ENCODE measurements at places on chromosomes 4 and X. TPM values are rescaled to one million over a fixed set of nuclear protein-coding genes. Genes with fewer than 3 reads are reported as not detected.
A peak's percentile ranks its signal among the peaks of the same experiment; 100 is the strongest.

The CYBB gene
- not detected for total RNA-seq

DNA sequence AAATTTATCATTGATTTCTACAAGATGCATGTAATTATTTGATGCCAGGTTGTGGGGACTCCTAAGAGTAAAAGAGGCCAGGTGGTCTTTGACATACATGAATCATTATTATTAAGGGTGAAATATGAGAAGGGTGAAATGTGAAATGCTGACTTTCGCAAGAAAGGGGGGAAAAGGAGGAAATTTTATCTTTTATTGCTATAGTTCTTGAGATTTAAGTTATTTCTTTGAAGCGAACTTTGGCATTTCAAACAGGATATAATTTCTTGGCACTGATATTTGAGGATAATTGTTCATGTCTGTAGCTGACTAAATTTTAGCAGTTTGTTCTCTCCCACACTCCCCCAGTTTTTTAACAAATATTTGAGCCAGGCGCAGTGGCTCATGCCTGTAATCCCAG is 80.1 kb downstream of the TMEM131L start:
- DNase-seq, result no peak

GRCh38 chrX:97763391-97763790 is 879.7 kb downstream of the RPA4 start:
- DNase-seq, result no peak

The CFAP47 gene
- total RNA-seq, result 0.15 TPM

The ZNF630 gene
- 1.6 TPM for total RNA-seq

The LIMCH1 gene
- total RNA-seq, result 295 TPM

DNA sequence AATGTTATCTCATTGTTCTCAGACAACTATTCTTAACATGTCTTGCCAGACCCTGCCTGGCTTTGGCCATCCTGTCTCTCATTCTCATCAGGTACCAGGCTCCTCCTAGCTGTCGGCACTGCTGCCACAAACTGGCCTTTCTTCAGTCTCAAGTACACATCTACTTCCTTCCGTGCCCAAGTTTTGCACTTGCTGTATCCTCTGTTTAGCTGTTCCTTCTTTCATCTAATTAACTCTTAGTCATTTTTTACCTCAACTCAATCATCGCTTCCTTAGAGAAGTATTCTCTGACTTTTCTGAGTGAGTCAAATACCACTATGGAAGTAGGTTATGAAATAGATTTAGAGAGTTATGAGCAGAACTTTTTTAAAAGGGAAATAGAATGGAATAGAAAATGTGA is 19.7 kb downstream of the CXCL3 start:
- DNase-seq, result no peak

GRCh38 chrX:136629084-136629750 is 18.7 kb upstream of the CD40LG start:
- no peak for DNase-seq

- peak; percentile 48 for DNase-seq
These were observed 36.3 kb downstream of the SNCA start for GRCh38 chr4:89800527-89801103.

- no peak for DNase-seq
These were observed 8.0 kb downstream of the IGFBP7 start for GRCh38 chr4:57102050-57102624.

DNA sequence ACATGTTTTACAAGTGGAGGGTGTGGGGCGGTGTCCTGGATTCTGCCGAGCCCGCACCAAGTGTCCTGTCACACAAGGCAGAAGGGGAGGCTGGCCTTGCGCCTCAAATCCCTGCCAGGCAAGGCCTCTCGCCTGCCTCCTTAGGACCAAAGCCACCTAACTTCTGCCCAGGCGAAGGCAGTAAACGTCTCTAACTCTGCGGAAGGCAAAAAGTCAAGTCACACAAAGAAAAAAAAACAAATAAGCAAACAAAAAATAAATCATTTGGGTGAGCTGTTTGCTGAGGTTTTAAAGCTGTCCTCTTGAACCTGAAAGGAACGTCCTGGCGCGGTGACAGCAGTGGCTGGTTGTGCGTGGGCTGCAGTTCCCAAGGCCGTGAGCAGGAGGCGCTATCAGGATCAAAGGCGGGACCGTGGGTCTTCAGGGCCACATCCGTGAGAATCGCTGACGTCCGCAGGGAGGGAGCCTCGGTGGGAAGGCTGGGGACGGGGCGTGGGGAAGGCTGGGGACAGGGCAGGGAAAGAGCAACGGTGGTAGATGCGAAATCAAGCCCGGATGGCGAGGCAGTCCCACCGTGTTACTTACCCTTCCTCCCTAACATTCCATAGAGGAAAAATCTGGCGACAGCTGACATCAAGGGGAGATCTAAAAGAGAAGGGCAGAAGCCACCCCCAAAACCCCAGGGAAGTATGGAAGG is 99.1 kb downstream of the TRAPPC11 start:
- DNase-seq, result no peak

GRCh38 chr4:13160920-13161319 is 323.2 kb downstream of the RAB28 start:
- no peak for DNase-seq

The DMD gene
- 3.9 TPM for total RNA-seq

The AADAT gene
- total RNA-seq, result 14.5 TPM

- no peak for DNase-seq
These were observed 43.0 kb downstream of the ADD1 start for GRCh38 chr4:2886622-2887021.

DNA sequence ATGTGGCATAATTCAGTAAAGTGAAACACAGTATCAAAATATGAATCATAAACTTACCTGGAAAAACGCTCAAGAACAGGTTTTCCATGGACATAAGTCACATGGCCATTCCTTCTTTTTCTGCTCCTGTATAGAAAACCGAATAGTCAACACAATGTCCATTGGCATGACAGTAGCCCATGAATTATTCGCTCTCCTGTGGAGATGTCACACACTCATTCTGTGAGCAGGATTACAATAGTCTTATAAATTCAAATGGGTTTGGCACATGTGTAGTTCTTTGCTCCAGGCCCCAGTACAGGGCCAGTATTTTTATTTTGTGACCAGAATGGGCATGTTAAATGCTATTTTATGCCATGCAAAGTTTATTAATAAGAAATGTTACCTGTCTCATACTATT is 15.1 kb upstream of the CXCL13 start:
- DNase-seq, result no peak

DNA sequence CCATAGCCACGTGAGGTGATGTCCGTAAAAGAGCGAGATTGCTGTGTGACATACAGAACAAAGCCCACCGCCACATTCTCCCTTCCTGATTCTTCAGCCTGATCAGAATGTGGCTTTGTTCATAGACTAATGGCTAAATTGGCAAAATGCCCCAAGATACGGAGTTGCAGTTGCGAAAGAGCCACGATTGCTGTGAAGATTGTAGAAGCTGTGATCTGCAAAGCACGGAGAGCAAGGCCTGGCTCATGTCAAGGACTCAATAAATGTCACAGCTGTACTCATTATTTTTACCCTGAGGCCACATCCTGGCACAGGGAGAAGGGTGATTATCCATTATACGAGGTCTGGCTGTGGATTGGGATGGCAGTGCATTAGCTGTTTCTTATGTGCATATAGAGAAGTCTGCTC is 34.2 kb downstream of the ARSD start:
- no peak for DNase-seq

The COX7B gene
- 680 TPM for total RNA-seq

GRCh38 chr4:163558539-163559044 is 64.1 kb downstream of the TMA16 start:
- no peak for DNase-seq

DNA sequence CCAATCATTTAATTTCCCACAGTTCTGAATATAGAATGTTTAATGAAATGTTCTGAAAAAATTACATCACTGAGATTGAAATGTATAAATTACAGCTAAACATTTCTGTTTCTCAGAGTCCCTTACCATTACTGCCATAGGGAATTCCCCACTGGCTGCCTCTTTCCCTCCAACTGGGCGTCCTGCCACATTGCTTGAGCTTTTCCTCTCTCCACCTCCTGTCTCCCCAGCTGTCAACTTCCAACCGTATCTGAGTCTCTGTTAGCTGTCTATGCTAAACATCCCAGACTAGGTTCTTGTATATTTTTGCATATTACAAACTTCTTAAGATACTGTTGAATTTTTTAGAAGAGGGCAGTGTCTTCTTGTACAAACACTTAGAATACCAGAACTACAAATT is 407.3 kb upstream of the SLIT2 start:
- DNase-seq, result no peak

The TMEM271 gene
- total RNA-seq, result not detected

The PWWP3B gene
- 0.12 TPM for total RNA-seq

The FRG2 gene
- total RNA-seq, result not detected

- DNase-seq, result no peak
These were observed 110.8 kb downstream of the SPRY1 start for GRCh38 chr4:123507376-123507775.

DNA sequence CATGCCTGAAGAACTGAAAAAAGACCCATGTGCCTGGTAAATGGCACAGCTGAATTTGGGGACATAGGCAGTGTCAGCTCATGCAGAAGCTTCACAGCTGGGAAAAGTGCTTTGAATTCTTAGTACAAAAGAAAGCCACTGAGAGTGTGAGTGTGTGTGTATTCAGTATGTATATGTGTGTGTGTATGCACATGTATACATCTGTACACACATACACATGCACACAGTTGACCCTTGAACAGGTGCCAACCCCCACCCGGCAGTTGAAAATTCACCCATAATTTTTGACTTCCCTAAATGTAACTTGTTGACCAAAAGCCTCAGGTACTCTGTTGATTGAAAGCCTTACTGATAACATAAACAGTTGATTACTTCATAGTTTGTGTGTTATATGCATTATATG is 49.5 kb upstream of the ENPP6 start:
- DNase-seq, result no peak

GRCh38 chr4:13611283-13611842 is 16.2 kb downstream of the BOD1L1 start:
- no peak for DNase-seq

GRCh38 chr4:159278399-159278798 is 175.5 kb downstream of the RAPGEF2 start:
- DNase-seq, result no peak

- DNase-seq, result no peak
These were observed 37.8 kb upstream of the DIPK2B start for GRCh38 chrX:45238489-45238888.

The ADAM29 gene
- not detected for total RNA-seq

GRCh38 chr4:71052034-71052433 is 58.6 kb downstream of the DCK start:
- no peak for DNase-seq

- DNase-seq, result no peak
These were observed 127.7 kb downstream of the SLC7A11 start for GRCh38 chr4:138114434-138114833.

GRCh38 chrX:115650449-115650848 is 89.5 kb downstream of the PLS3 start:
- no peak for DNase-seq

DNA sequence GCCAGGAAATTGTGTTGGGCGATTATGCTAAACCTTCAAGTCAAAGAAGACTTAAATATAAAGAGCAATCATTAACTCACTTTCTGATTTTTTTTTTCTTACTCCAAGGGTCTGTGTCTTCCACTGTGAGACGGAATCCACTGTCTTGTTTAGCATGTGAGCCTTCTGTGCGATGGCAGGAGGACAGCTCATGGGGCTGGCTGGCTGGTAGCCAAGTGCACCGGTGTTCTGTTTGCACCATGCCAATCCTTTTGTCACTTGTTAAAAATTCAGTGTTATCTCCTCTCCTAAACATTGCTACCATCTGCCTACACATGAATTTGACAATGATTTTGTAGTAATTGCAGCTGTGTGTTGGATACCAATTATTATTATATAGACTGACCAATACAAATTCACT is 1056.3 kb upstream of the IGFBP7 start:
- no peak for DNase-seq

- no peak for DNase-seq
These were observed 96.6 kb downstream of the HPGD start for GRCh38 chr4:174425669-174426068.

DNA sequence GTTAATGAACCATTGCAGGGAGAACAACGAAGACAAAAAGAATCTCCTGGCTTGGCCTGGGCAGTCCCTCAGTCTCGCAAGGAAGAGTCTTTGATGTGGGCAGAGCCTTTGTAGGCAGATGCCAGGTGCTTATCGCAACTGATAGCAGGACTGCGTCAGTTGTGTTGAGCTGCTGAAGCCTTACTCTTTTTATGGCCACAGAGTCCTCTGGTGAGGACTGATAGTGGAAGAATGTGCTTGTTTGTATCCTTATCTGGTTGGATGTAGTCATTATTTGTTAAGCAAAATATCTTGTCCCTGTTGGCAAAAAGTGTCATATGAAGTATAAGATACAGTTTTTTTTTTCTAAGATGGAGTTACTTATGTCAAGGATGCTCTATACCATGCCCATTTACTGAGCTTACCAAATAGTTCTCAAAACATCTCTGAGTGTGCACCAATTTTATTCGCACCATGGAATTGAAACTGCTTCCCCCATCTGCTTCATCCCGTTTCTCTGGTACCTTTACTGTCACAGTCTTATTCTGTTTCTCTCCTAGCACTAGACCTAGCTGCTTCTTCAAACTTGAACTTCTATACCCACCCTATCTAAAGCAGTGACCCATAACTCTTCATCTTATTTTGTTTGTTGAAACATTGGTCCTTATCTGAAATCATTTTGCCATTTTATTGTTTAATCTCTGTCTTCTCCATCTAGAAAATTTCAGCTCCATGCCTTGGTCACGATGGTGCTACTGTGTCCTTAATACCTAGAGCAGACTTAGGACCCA is 47.0 kb upstream of the SPRY1 start:
- DNase-seq, result no peak

The SPANXC gene
- not detected for total RNA-seq

DNA sequence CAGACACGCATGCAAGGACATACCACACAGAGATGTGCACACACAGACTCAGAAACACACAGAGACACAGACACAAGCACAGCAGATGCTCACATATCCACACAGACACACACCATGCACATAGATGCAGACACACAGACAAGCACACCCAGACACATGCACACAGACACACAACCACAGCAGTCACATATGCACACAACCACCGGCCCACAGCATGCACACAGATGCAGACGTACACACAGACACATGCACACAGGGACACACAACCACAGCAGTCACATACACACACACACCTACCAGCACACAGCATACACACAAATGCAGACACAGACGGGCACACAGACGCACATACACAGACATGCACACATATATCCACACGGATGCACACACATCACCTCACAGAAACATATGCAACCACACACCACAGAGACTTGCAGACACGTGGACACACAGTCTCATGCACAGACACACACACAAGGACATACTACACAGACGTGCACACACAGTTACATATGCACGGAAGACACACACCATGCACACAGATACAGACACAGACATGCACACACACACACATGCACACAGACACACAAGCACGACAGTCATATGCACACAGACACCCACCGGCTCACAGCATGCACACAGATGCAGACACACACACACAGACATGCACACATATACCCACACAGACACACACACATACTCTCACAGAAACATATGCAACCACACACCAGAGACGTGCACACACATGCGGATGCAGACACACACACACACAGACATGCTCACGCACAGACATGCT is 25.2 kb upstream of the SLC25A6 start:
- no peak for DNase-seq

The RELL1 gene
- total RNA-seq, result 21.7 TPM

The VEGFC gene
- 19.2 TPM for total RNA-seq

GRCh38 chr4:2862528-2862927 is 18.9 kb downstream of the ADD1 start:
- DNase-seq, result no peak

Measured in NCI-H460 (cell line).